ENCODE measurements at places on chromosomes 7 and 10.

GRCh38 chr7:69448071-69448470, 150.2 kb upstream of the AUTS2 start:
- DNase-seq, result no peak

DNA sequence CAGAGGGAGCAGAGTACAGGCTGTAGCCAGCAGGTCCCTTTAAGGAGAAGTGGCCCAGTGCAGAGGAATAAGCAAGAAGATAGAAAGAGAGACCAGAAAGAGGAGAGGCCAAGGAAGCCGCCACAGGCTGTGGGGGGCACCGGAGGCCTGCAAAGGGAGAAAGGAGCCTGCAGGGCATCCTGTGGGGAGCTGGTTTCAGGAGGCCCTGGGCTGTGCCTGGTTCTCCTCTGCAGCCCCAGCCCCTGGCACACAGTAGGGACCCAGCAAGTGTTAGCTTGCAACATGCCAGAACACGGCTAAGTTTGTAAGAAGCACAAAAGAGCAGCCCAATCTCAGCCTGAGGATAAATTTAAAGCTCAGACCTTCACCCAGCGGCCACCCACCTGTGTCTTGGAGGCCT, 12.3 kb upstream of the C10orf71 start:
- DNase-seq, result no peak

- DNase-seq, result no peak
These were observed 108.7 kb upstream of the DGKB start for GRCh38 chr7:15011289-15011688.

DNA sequence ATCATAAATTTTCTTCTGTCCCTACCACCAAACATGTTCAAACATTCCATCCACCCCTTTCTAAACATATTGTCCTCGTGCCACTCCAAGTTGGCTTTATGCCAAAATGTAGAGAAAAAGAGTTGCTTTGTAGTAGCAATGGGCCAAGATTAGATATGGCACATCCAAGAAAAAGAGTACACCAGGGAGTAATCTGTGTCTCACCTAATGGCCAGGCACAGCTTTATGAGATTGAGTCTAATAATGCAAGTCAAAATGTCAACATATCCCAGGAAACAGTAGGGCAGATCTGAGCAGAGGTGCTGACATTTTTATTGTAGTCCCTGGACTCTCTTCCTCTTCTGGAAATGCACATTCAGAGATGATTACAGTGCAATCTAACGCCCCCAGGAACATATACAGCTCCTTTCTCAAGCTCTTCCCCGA, 5.7 kb upstream of the OR6V1 start:
- DNase-seq, result no peak

GRCh38 chr10:87635498-87636312, 24.0 kb upstream of the PAPSS2 start:
- peak; percentile 41 for DNase-seq

- DNase-seq, result no peak
These were observed 16.3 kb downstream of the LIPA start for GRCh38 chr10:89235073-89235798.

Data from stimulated activated CD4-positive, alpha-beta T cell treated with anti-CD3 and anti-CD28 coated beads, Interleukin-4, amount 100 ng/mL, for 24 hours (primary cell).